ENCODE measurements at places on chromosomes 1 and 21.

DNA sequence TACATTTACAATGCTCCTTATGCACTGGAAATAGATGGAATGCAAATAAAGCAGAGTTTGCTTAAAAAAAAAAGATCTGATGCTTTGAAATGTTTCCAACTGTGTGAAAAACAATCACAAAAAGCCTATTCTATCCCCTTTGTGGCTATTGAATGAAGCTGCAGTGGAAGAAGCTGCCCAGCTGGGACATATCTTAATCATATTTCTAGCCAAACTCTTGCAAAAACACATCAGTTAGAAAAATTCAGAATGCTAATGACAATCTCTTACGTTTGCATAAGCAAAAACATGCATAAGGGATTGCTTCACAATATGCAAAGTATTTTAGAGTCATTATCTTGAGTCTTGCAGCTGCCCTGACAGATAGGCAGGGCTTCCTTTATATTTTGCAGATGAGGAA, 526.4 kb upstream of the USP24 start:
- no peak overlapping the region for H3K27ac ChIP-seq
- no peaks in the 10 kb centered on the region for H3K27me3 ChIP-seq
- DNase-seq: no peak
- no peaks in the 10 kb centered on the region for H3K4me1 ChIP-seq
- no peak overlapping the region for H3K4me3 ChIP-seq

- peaks cover 4% of the 10 kb centered on the region for H3K4me1 ChIP-seq
- no peak for DNase-seq
- H3K27me3 ChIP-seq: no peaks in the 10 kb centered on the region
Observed at GRCh38 chr1:38561725-38562124, 297.8 kb downstream of the RRAGC start.

DNA sequence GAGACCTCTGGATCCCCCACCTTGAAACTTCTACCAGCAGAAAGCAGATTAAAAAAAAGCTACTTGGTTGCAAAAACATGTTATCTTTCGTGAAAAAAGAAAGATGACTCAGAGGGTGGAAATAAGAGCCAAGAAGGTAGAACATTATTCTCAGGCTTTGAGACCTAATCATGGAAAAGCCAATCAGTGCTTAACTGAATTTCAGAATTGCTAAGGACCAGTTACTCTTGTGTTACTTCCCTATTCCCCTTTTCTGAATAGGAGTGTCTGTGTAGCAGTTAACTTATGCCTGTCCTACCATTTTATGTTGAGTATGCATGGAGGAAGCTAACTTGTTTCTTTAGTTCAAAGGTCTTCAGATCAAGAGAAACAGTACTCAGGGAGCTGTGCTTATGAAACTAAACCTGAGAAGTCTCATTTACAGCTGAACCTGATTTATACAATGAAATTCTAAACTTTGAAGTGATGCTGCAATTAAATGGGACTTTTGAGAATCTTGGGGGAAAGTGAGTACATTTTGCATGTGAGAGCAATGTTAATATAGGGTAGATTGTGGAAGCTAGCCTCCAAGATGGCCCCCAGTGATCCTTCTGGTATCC, 15.1 kb upstream of the FOXD3 start:
- H3K27me3 ChIP-seq: no peaks in the 10 kb centered on the region
- H3K4me1 ChIP-seq: no peaks in the 10 kb centered on the region
- no peak overlapping the region for H3K4me3 ChIP-seq
- H3K36me3 ChIP-seq: no peaks in the 10 kb centered on the region
- no peak overlapping the region for H3K27ac ChIP-seq

DNA sequence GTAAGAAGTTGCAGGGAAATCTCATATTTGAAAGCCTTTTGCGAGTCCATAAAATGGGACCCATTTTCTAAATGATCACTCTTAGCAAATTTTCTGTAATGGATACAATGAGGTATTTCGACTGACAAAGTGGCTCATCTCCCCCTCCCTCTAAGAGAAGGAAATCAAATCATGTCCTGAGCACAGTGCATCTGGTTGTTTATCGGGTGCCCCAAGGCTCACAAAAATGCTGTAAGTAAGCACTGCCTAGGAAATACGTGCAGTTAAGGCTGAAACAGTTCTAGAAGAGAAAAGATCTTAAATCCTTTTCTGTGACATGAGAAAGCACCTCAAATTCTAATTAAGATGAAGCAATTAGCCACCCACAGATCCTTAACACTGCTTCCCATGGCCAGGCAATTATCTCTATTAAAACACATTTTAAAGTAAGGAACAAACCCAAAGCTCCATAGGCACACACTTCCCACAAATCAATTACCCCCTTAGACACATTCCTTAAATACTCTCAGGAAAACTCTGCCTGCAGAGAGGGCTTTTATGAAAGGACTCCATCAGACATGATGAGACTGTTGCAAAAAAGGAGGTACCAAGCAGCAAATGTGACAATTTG, 216.3 kb downstream of the KCNH1 start:
- DNase-seq: no peak
- H3K36me3 ChIP-seq: no peaks in the 10 kb centered on the region
- H3K27ac ChIP-seq: no peak overlapping the region
- H3K4me3 ChIP-seq: no peak overlapping the region
- H3K4me1 ChIP-seq: no peaks in the 10 kb centered on the region

DNA sequence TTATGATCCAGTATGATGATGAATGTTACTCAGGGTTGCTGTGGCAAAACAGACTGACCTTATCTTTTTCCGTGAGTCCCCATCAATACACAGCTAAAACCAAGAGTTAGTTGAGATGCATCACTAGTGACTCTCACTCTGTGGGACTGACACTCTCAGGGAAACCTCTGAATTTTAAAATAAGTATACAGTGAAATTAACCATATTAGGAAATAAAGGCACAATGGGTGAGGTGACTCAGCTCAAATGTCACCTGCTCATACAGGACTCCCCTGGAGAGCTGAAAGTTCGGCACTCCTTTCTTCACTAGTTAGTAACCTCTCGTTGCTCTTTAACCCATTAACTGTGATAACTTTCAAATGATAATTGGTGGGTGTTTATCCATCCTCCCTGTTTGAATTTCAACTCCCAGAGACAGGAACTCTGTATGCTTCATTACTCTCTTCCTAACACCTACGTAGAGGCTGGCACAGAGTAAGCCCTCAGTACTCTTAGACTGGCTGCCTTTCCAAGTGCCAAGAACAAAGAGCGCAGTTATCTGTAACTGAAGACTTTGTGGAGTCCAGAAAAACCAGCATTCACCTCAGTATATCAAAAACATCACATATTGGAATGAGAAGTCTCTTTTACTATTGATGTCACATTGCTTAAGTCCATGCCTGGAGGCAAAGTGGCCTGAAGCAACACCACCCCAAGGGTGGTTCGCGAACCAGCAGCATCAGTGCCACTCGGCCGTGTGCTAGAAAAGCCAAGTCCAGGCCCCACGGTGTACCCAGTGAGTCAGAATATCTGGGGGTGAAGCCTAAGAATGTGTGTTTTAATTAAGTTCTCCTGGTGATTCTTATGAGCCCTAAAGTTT, 91.1 kb downstream of the NIBAN1 start:
- no peaks in the 10 kb centered on the region for H3K27me3 ChIP-seq
- no peaks in the 10 kb centered on the region for H3K36me3 ChIP-seq
- peak overlapping the region; percentile 27 for H3K27ac ChIP-seq
- no peak for DNase-seq
- H3K4me3 ChIP-seq: no peak overlapping the region

DNA sequence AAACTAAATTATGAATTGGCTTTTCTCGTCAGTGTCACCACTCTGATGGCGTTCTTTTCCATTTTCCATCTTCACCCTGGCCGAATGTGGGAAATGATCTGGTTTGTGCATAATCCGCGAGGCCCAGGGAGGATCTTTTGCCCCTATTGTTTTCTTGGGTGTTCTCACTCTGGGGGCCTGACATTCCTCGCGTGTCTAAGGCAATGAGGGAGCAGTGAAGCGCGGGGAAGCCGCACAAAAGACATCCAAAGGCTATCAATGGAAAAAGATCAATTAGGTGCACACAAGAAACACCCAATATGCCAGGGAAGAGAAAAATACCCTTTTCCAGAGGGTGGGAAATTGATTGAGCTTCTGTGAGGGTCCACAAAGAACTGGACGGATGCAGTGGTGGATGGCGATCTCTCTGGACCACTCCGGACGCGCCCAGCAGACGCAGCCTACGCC, 941 bp upstream of the C1orf21 start:
- peaks cover 16% of the 10 kb centered on the region for H3K4me1 ChIP-seq
- H3K27me3 ChIP-seq: no peaks in the 10 kb centered on the region
- H3K27ac ChIP-seq: no peak overlapping the region
- no peak for DNase-seq

GRCh38 chr1:182656842-182657397, 27.5 kb downstream of the RGS8 start:
- no peak for DNase-seq
- no peaks in the 10 kb centered on the region for H3K27me3 ChIP-seq
- H3K36me3 ChIP-seq: no peaks in the 10 kb centered on the region
- H3K4me3 ChIP-seq: no peak overlapping the region
- no peaks in the 10 kb centered on the region for H3K4me1 ChIP-seq

DNA sequence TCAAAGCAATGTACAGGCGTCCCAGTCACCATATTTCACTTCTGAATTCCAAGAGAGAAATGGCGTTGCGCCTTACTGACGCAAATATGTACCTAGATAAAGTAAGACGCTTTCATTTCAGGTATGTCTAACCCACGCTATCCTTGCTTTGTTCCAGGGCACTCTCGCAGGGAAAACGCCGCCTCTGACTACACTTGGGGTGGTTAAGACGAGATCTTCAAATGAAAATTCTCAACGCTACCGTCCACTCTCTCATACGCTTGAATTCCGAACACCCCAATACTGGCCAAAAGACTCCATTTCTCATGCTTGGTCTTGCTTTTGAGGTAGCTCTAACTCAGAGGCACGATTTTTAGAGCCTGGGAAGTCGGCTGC, 736 bp upstream of the ZMPSTE24 start:
- H3K27ac ChIP-seq: peak overlapping the region; percentile 94
- peaks cover 1% of the 10 kb centered on the region for H3K36me3 ChIP-seq
- DNase-seq: peak; percentile 17
- H3K4me3 ChIP-seq: peak overlapping the region; percentile 53
- peaks cover 19% of the 10 kb centered on the region for H3K4me1 ChIP-seq

GRCh38 chr1:15260418-15261154, 13.6 kb downstream of the FHAD1 start:
- no peak overlapping the region for H3K4me3 ChIP-seq
- DNase-seq: peak; percentile 68
- H3K4me1 ChIP-seq: peaks cover 23% of the 10 kb centered on the region
- H3K27ac ChIP-seq: peak overlapping the region; percentile 31

DNA sequence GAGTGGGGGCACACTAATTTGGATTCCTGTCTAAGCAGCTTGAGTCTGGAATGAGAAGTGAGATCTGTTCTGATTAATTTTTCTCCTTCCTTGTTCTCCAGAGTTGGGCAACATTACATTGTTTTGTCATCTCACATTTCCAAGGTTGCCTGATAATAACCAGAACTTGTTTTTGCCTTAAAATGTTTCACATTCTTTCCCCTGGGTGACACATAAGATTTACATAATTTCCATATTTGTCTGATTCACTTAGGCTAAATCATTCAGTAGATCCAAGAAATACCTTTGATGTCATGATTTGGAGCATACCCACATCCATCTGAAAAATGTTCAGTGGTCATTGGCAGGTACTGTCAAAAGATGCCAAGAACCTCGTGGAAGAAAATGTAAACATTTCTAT, 60.3 kb downstream of the XCL2 start:
- no peaks in the 10 kb centered on the region for H3K27me3 ChIP-seq
- no peak overlapping the region for H3K4me3 ChIP-seq
- DNase-seq: no peak
- H3K36me3 ChIP-seq: no peaks in the 10 kb centered on the region
- H3K27ac ChIP-seq: peak overlapping the region; percentile 66
- H3K4me1 ChIP-seq: peaks cover 38% of the 10 kb centered on the region

DNA sequence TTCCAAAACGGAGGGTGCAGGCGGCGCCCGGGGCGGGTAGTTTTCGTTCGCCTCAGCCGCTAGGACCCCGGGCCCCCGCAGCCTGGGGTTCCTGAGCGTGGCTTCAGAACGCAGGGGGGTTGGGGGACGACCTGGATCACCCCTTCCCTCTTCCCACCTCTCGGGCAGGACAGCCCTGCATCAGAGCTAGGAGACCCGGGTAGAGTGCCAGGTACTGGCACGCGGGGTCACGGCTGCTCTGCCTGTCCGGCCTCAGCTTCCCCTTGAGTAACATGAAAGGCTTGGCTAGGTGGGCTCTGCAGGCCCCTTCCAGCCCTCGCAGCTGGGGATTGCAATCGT, 484 bp downstream of the DFFB start:
- H3K27me3 ChIP-seq: no peaks in the 10 kb centered on the region
- H3K4me1 ChIP-seq: peaks cover 36% of the 10 kb centered on the region
- DNase-seq: peak; percentile 27
- peak overlapping the region; percentile 83 for H3K4me3 ChIP-seq

GRCh38 chr1:217274416-217274815, 356.5 kb downstream of the GPATCH2 start:
- H3K4me3 ChIP-seq: no peak overlapping the region
- no peaks in the 10 kb centered on the region for H3K36me3 ChIP-seq
- H3K4me1 ChIP-seq: no peaks in the 10 kb centered on the region
- no peak for DNase-seq
- H3K27me3 ChIP-seq: no peaks in the 10 kb centered on the region
- H3K27ac ChIP-seq: no peak overlapping the region

GRCh38 chr1:27523337-27524020, 33.5 kb upstream of the WASF2 start:
- no peaks in the 10 kb centered on the region for H3K27me3 ChIP-seq
- H3K4me3 ChIP-seq: no peak overlapping the region
- H3K27ac ChIP-seq: no peak overlapping the region
- H3K4me1 ChIP-seq: peaks cover 31% of the 10 kb centered on the region
- no peak for DNase-seq

- no peak overlapping the region for H3K4me3 ChIP-seq
- no peaks in the 10 kb centered on the region for H3K4me1 ChIP-seq
- no peak overlapping the region for H3K27ac ChIP-seq
Observed at GRCh38 chr1:102886638-102887037, 221.7 kb downstream of the COL11A1 start.

DNA sequence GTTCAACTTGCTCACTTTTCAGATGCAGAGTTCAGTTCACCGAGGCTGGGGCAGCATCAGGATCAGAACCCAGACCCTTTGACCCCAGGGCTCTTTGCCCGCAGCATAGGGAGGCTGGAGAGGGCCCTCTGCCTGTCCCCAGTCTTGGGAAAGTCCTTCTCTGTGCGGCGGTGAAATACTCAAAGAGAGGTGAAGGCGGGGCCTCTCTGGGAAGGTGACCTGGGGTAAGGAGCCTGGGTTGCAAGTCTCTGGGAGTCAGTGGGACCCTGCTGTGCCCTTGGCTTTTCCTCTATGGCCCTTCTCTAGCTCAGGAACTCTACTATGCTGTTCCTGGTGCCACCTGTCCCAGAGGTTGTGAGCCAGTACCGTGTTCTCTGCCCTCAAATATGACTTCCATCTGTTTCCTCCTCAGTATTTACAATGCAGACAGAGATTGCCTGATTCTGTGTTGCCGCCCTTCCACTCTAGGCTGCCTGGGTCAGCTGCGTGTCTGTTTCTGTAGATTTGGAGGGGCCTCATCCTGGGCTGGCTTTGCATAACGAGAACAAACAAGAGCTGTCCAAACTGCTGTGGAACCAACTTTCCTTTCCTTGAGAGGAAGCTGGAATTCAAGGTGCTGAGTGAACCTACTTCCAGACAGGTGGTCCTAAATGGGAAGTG, 18.7 kb upstream of the ZBTB21 start:
- no peaks in the 10 kb centered on the region for H3K27me3 ChIP-seq
- no peaks in the 10 kb centered on the region for H3K4me1 ChIP-seq
- H3K4me3 ChIP-seq: no peak overlapping the region
- no peak overlapping the region for H3K27ac ChIP-seq
